A549 treated with Hydrocortisone at 1 μM for 4 hours (cell line): ENCODE measurements at places on chromosomes 16 and 17. TPM values are rescaled to one million over a fixed set of nuclear protein-coding genes. Genes with fewer than 3 reads are reported as not detected.

Gene DNAAF8
- total RNA-seq, result 0.95 to 2.2 TPM (median 1.2 TPM) in 5 replicates

Gene TMEM238L
- not detected in 5 replicates for total RNA-seq

Gene CTRB1
- not detected in 5 replicates for total RNA-seq

Gene CDH5
- 0.10 to 0.31 TPM (median 0.12 TPM) in 5 replicates for total RNA-seq

Gene DNAH9
- total RNA-seq, result 0.05 to 0.07 TPM in 2 of 5 replicates, not detected in the others

Gene ABCC3
- 112 to 143 TPM (median 131 TPM) in 5 replicates for total RNA-seq

Gene CCL4
- total RNA-seq, result not detected in 5 replicates

Gene FDXR
- 52.1 to 74.4 TPM (median 60.4 TPM) in 5 replicates for total RNA-seq

Gene GABARAP
- total RNA-seq, result 685 to 777 TPM (median 698 TPM) in 5 replicates

Gene PLCD3
- 150 to 181 TPM (median 175 TPM) in 5 replicates for total RNA-seq

Gene RDM1
- total RNA-seq, result 2.4 to 3.0 TPM (median 2.8 TPM) in 5 replicates

Gene SLC47A2
- total RNA-seq, result 0.05 to 0.12 TPM (median 0.09 TPM) in 5 replicates

Gene IL17C
- not detected in 5 replicates for total RNA-seq

Gene UTS2R
- 0.08 TPM in 1 of 5 replicates, not detected in the others for total RNA-seq

Gene CCL5
- total RNA-seq, result 0.76 to 1.5 TPM (median 1.3 TPM) in 5 replicates

Gene PYDC1
- total RNA-seq, result not detected in 5 replicates

Gene ZNF598
- total RNA-seq, result 53.2 to 59.8 TPM (median 55.6 TPM) in 5 replicates

Gene TSPAN10
- total RNA-seq, result 4.4 to 5.6 TPM (median 4.8 TPM) in 5 replicates

Gene LAT
- total RNA-seq, result 3.5 to 5.1 TPM (median 4.3 TPM) in 5 replicates

Gene ITGAD
- total RNA-seq, result 0.02 to 0.06 TPM (median 0.05 TPM) in 3 of 5 replicates, not detected in the others

Gene TPSG1
- 0.10 to 0.13 TPM in 2 of 5 replicates, not detected in the others for total RNA-seq

Gene VASN
- total RNA-seq, result 4.0 to 6.0 TPM (median 5.5 TPM) in 5 replicates

Gene HEATR9
- total RNA-seq, result not detected in 5 replicates

Gene BCL6B
- total RNA-seq, result not detected in 5 replicates

Gene PRCD
- total RNA-seq, result 0.08 TPM in 1 of 5 replicates, not detected in the others

Gene OR1D2
- total RNA-seq, result not detected in 5 replicates

Gene PABPN1L
- not detected in 5 replicates for total RNA-seq

Gene WNT3
- total RNA-seq, result 3.9 to 4.7 TPM (median 4.4 TPM) in 5 replicates

Gene TBC1D3H
- not detected in 5 replicates for total RNA-seq

Gene KRTAP4-3
- not detected in 5 replicates for total RNA-seq

Gene TERB1
- total RNA-seq, result 0.06 TPM in 1 of 5 replicates, not detected in the others

Gene HSF5
- total RNA-seq, result not detected in 5 replicates

Gene HIC1
- 1.2 to 2.0 TPM (median 1.5 TPM) in 5 replicates for total RNA-seq

Gene CYGB
- total RNA-seq, result 0.68 to 1.6 TPM (median 0.87 TPM) in 5 replicates

Gene SLFN12
- total RNA-seq, result 0.05 to 0.07 TPM (median 0.05 TPM) in 3 of 5 replicates, not detected in the others

Gene KRTAP4-4
- not detected in 5 replicates for total RNA-seq

Gene CCDC144A
- total RNA-seq, result 0.69 to 1.4 TPM (median 1.2 TPM) in 5 replicates

Gene UBE2G1
- 74.9 to 85.3 TPM (median 80.8 TPM) in 5 replicates for total RNA-seq

Gene ASIC2
- total RNA-seq, result 1.5 to 2.0 TPM (median 1.7 TPM) in 5 replicates

Gene HAS3
- 37.5 to 57.7 TPM (median 51.2 TPM) in 5 replicates for total RNA-seq
